NCI-H774 (cell line): ENCODE measurements at places on chromosomes 11 and 22.
A peak's percentile ranks its signal among the peaks of the same experiment; 100 is the strongest.

GRCh38 chr22:23218867-23219251 is 38.5 kb downstream of the BCR start:
- peak; percentile 53 for DNase-seq

GRCh38 chr11:104093426-104094280 is 57.2 kb downstream of the DDI1 start:
- DNase-seq, result no peak

DNA sequence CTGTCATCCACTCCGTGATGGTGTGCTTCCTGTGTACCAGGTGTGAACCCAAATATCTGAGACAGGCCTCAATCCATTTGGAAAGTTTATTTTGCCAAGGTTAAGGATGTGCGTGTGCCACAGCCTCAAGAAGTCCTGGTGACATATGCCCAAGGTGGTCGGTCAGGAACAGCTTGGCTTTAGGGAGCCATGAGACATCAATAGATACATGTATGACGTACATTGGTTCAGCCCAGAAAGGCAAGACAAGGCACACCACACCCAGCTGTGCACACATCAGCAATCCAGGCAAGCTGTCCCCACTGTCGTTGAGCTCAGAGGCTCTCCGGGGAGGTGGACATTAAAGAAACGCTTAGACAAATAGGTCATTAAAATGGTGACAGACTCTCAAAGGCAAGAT is 56.8 kb upstream of the SHANK2 start:
- DNase-seq, result no peak

- no peak for DNase-seq
Measured at GRCh38 chr11:97149741-97150140, 759.9 kb downstream of the JRKL start.
